ENCODE measurements at places on chromosomes 12 and 14.
A peak's percentile ranks its signal among the peaks of the same experiment; 100 is the strongest.

DNA sequence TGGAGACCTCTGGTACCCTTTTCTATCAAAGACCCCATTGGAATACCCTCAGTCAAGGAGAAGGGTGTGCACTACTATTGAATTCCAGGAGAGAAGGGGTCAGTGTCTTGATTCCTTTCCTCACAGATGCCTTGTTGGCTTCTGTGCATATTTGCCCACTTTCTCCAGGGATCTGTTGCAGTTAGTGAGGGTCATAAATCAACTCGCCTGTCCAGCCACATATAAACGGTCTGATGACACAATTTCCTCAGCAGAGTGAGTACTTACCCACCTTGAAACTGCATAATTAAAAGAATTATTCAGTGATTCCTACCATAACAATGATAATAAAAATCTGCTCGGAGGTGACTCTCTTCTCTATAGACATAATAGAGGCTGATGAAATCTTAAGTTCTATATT, 13.9 kb upstream of the DCD start:
- no peak for DNase-seq

- no peak for DNase-seq
Observed at GRCh38 chr12:29131539-29131938, 17.5 kb upstream of the FAR2 start.

DNA sequence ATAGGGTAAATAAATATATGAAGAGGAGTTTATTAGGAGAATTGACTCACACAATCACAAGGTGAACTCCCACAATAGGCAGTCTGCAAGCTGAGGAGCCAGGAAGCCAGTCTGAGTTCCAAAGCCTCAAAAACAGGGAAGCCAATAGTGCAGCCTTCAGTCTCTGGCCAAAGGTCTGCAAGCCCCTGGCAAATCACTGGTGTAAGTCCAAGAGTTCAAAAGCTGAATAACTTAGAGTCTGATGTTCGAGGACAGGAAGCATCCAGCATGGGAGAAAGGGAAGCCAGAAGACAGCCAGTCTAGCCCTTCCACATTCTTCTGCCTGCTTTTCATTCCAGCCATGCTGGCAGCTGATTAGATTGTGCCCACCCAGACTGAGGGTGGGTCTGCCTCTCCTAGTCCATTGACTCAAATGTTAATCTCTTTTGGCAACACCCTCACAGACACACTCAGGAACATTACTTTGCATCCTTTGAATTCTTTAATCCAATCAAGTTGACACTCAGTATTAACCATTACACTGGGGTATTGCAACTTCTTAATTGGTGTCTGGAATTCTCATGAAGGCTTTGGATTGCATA, 736.5 kb upstream of the LMO3 start:
- DNase-seq: no peak

- no peak for DNase-seq
Observed at GRCh38 chr14:41350476-41350875, 256.2 kb upstream of the LRFN5 start.

DNA sequence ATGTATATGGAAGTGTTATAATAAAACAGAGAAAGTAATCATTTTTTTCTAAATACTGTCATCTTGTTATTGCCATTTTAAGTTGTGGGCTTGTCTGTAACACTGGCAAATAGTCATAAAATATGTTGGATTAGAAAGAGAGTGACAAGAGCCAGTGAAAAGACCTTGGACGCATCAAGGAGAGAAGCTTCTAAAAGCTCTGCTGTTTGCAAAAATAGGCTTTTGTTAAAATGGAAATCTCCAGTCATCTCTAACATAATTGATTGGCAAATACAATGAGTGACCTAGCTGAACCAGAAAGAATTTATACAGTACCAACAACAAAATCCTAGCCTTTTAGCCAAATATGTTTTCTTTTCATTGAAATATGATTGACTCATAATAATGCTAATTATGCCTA, 245.8 kb upstream of the RMST start:
- no peak for DNase-seq

DNA sequence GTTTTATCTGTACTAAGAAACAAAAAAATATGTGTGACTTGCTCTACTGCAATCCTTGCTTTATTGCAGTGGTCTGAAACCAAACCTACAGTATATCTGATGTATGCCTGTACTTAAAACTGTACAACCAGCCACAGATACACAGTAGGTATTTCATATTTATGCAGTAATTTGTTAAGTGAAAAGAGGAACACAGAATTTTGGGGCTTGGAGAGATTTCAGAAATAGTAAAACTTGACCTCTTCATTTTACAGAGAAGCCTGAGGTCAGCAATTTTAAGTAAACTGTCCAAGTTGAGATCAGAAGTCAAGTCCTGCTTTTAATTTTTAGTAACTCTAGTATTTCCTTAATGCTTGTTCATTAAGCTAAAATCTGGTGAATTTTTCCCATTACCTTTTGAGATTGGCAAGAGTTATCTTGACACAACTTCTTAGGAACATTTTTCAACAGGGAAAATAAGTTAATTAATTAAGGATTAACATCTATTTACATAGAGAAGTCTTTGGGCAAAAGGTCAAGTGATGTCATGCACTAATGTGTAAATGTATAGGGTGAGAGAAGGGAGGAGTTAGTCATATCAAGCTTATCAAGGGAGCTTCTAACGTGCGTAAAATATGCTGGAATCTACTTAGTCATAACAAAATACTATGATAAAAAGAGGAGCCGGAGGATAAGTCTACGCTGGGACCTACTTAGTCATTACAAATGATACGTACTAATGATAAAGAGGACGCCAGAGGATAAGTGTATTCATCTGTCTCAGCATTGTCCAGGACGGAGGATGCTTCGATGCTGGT, 66.0 kb upstream of the GTF2A1 start:
- DNase-seq: no peak

DNA sequence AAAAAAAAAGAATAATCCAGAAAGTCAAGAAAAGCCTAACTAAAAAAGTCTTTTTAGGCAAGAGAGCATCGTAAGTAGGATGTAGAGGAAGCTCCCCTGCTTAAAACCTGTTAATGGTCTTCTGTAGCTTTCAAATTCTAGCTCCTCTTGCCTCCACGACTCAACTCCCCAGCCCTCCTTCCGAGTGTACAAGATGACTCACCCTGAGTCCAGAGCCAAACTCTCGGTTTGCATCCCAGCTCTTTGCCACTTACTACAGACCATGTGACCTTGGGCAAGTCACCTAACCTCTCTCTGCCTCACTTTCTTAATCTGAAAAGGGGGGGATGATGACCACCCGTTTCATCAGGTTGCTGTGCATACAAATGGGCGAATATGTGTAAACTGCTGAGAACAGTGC, 460.4 kb downstream of the DPF3 start:
- DNase-seq: no peak

DNA sequence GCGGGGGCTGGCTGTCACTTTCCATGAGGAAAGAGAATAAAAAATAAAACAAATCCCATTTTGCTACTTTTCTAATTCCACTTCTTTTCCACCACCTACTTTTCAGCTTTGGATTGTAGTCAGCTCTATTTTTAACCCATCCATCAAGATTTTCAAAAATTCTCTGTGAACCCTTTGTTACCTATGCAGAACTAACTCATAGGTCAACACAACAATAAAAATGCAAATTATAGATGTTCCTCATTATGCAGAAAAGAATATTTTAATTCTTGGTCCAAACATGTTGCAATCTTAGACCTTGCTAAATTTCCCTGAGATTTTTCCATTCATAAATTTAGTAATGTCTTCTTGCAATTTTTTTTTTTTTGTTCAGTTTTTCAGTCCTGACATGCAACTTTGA, 454.5 kb downstream of the ADAMTS20 start:
- no peak for DNase-seq

DNA sequence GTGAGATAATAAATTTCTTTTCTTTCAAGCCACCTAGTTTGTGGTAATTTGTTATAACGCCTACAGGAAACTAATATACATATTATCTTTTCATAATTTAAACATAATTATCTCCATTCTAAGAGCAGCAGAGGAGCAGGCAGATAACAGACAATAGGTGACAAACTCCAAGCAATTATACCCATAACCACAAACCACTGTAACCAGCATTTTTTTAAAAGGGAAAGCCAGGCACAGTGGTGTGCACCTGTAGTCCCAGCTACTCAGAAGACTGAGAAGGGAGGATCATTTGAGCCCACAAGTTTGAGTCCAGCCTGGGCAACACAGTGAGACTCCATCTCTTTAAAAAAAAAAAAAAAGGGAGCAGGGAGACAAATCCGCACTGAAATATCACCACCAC, 54.9 kb downstream of the ATF7 start:
- no peak for DNase-seq

GRCh38 chr14:89248411-89249064, 168.5 kb downstream of the FOXN3 start:
- no peak for DNase-seq

GRCh38 chr12:123061441-123062205, 81.1 kb downstream of the ARL6IP4 start:
- DNase-seq: no peak

GRCh38 chr14:68814539-68815297, 21.9 kb upstream of the ZFP36L1 start:
- peak; percentile 49 for DNase-seq

DNA sequence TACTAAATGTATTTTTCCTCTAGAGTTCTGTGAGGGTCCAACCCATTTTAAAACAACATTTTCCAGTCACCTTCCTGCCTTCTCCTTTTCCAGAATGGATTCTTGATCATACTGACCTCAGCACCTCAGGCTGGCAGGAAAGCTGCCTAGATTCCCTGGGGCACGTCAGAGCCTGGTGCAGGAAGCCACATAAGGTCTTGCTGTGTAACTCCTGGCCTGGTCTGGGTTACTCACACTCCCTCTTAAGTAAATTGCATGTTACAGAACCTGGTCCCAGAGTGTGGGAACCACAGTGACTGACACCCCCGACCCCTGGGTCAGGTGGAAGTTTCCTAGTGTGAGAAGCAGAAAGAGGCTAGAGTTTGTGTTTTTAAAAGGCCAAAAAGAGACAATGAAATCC, 209.8 kb downstream of the SPTSSA start:
- DNase-seq: no peak

- peak; percentile 3 for DNase-seq
Observed at GRCh38 chr12:6703631-6704030, 3.0 kb upstream of the PIANP start.

DNA sequence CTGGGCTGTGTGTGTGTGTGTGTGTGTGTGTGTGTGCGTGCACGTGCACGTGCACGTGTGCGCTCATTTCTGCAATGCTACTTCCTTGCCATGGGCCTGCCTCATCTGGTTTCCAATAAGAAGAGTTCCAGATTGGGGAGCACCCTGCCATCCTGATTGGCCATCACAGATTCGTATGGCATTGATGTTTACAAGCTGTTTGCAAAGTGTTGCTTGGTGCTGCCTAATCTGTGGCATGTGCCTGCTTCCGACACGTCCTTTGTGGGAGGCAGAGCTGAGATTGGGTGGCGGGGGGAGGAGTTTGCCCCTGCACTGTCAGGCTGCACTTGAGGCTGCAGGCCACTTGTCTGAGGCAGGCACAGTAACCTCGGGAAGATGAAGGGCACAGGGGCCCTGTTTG, 39.2 kb downstream of the SAMD4A start:
- DNase-seq: no peak

DNA sequence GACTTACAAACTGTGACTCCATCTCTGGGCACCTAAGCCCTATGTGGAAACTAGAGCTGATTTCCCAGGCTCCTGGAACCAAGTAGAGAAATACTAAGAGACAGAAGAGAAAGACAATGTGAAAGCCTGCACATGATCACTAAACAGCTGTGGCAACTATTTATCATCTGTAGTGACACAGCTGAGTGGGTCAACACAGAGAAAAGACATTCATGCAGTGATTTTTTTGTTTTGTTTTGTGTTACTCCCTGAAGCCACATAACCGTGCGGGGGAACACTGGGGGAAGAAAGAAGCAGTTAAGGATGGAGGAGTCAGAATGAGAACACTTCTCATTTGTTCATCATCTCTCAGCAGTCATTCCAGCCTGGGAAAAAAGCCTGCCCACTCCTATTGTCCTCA, 1.5 kb downstream of the PRR4 start:
- DNase-seq: no peak

GRCh38 chr14:73789989-73790581, 61.5 kb upstream of the PTGR2 start:
- no peak for DNase-seq

GRCh38 chr14:50475460-50475859, 56.9 kb downstream of the MAP4K5 start:
- DNase-seq: no peak

DNA sequence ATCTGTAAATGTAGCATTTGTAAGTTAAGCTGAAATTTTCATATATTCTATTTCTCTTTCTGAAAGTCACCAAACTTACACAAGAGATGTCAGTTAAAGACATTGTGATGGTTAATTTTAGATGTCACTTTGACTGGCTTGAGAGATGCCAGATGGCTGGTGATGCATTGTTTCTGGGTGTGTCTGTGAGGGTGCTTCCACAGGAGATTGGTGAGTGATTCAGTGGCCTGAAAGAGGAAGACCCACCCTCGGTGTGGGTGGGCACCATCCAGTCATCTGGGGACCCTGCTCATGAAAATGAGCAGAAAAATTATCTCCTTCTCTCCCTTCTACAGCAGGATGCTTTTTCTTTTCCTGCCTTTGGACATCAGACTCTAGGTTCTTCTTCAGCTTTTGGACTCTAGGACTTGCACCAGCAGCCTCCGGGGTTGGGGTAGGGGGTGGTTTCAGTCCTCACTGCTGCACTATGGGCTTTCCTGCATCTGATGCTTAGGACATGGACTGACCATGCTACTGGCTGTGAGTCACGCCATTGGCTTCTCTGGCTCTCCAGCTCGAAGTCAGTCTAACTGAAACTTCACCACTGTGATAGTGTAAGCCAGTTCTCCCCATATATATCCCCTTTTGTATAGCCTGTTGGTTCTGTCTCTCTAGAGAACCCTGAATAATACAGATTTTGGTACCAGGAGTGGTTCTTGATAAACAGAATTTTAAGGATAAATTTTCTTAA, 20.9 kb downstream of the PDE6H start:
- DNase-seq: no peak

- peak; percentile 37 for DNase-seq
Observed at GRCh38 chr12:14567351-14568162, at the start of gene PLBD1. PLBD1 (minus strand) TSS chr12:14567883; CDS start chr12:14567696, 187 bp downstream.

DNA sequence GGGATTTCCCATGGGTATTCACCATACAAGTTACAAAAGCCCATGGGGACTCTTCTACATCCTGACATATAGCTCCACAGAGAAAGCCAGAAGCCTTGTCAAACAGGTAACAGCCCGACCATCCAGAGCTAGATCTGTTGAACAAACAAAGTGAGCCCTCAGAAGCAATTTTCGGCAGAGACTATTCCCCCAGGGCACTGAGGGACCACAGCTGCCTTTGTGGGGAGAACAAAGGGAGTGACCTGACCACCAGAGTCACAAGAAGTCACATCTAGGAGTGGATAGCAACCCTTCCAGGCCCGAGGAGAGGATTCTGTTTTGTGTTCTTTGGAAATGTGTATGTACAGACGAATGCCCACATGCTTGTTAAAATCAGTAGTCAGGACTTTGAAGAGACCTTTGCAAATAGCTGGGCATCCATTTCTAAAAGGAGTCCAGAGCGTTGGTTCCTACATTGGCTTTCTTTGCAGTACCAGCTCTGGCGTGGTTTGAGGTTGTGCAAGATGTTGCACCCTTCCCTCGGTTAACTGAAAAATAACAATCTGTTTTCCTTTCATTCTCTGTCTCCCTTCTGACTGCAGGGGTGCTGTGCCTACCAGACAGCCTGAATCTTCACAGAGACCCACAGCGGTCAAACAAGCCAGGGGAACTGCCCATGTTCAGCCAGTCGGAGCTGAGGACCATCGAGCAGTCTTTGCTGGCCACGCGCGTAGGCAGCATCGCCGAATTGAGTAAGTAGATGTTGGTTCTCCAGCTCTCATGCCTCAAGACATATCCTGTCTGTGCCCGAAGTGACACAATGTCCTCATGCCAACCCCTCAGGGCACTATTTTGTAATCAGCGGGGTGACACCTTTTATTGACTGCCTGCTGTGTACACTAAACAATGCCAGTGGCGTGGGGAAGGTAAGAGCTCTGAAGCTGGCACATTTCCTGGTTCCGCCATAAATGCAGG, 165.4 kb upstream of the PWP1 start:
- no peak for DNase-seq

Measured in T47D (cell line).